ENCODE measurements at places on chromosomes 7 and 10.

DNA sequence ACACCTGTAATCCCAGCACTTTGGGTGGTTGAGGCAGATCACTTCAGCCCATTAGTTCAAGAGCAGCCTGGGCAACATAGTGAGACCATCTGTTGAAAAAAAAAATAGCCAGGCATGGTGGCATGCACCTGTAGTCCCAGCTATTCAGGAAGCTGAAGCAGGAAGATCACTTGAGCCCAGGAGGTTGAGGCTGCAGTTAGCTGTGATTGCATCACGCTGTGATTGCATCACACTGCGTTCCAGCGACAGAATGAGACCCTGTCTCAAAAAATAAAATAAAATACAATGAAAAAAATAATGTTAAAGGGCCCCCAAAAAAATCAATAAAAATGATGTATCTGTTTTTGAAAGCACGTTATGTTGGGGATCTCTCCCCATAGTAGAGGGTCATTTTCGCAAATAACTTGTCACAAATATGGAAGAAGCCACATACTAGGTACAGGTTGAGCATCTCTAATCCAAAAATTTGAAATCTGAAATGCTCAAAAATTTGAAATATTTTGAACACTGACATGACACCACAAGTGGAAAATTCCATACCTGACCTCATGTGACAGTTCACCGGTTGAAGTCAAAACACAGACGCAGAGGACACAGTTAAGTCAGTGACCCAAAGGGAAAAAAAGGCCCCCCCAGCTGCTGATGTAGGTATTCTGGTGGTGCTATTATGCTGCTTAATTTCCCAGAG is 9.5 kb downstream of the CISD1 start:
- DNase-seq: no peak

GRCh38 chr10:11424456-11425295 is 186.8 kb downstream of the USP6NL start:
- DNase-seq: peak; percentile 74

- no peak for DNase-seq
These were observed 192.1 kb downstream of the HGF start for GRCh38 chr7:81577642-81578340.

GRCh38 chr10:95273393-95274312 is 17.1 kb downstream of the PDLIM1 start:
- peak; percentile 58 for DNase-seq

DNA sequence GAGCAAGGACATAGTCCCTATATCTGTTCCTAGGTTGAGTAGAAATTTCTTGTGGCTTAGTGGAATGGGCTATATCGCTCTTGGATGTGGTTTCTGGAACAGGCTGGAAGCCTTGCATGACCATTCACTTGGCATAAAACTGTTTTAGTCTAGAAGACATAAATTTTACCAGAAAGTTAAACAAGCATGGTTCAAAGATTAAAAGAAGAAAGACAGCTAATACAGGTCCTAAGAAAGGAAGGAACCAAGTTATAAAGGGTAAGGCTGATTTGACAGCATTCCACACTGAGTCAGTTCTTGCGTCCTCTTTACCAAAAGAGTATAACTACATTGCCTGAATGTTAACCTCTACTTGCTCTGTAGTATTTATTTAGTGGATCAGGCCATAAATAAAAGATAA is 724.2 kb downstream of the SORCS1 start:
- no peak for DNase-seq

DNA sequence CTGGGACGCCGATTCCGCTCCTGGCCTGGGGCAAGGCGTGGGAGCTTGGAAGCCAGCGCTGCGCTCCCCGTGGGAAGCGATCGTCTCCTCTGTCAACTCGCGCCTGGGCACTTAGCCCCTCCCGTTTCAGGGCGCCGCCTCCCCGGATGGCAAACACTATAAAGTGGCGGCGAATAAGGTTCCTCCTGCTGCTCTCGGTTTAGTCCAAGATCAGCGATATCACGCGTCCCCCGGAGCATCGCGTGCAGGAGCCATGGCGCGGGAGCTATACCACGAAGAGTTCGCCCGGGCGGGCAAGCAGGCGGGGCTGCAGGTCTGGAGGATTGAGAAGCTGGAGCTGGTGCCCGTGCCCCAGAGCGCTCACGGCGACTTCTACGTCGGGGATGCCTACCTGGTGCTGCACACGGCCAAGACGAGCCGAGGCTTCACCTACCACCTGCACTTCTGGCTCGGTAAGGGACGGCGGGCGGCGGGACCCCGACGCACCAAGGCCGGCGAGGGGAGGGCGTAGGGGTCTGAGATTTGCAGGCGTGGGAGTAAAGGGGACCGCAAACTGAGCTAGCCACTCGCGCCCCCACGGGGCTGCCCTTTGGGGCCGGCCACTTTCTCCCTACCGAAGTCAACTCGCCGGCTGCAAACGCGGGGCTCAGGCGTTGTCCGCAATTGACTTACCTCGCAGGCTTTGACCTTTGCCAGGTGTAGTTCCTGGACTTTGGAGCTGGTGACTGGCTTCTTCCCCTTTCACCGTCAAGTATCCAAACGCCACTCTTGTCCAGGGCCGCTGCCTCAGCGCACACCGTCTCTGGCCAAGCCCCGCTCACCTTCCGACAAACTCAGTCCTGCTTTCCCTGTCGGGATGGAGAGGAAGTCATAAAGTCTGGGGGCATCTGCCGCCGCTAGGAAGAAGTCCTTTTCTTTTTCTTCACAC is at the start of gene SCIN:
TSS of gene SCIN (plus strand) at position 187 of the 928 bp plus-strand sequence. CDS start at position 254, 67 bp downstream.
- no peak for DNase-seq

GRCh38 chr10:87622314-87623004 is 37.2 kb upstream of the PAPSS2 start:
- no peak for DNase-seq

- no peak for DNase-seq
These were observed 4.7 kb upstream of the EBF3 start for GRCh38 chr10:129968853-129969183.

DNA sequence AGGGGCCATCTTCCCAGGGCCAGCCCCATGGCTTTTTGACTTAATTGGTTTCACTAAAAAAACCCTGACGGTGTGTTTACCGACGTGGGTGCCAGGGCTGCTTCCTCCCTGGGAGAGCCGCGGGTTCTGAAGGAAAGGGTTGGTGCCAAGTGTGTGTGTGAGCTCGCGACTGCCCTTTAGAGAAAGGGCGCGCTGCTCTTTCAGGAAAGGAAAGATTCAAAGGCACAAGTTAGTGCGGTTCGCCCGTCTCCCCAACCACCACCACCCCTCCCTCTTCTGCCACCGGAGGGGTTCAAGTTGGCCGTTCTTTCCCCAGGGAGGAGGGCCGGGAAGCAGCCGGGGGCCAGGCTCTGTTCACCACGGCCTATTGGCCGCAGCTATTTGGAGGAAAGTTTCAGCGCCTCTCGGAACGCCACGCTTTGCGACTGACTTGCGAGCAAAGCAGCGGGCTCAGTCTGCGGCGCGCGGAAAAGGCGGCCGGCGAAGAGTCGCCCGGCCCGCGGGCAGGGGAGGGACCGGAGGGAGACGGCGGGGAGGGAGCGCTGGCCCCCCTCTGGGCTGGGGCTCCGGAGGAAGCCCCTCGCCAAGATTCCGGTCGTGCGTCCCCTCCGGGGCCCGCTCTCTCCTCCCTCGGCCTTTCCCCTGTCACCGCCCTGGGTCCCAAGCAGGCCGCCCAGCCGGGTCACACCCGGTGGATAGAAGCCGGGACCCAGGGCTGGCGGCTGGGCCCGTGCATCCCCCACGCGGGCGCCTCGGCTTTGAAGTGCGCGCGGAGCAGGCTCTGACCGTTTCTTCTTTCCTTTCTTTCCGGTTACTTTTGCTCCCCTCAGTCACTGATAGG is 165.9 kb upstream of the PPP1R3A start:
- DNase-seq: peak; percentile 19

GRCh38 chr10:85613391-85613790 is 753.2 kb downstream of the GRID1 start:
- DNase-seq: no peak

DNA sequence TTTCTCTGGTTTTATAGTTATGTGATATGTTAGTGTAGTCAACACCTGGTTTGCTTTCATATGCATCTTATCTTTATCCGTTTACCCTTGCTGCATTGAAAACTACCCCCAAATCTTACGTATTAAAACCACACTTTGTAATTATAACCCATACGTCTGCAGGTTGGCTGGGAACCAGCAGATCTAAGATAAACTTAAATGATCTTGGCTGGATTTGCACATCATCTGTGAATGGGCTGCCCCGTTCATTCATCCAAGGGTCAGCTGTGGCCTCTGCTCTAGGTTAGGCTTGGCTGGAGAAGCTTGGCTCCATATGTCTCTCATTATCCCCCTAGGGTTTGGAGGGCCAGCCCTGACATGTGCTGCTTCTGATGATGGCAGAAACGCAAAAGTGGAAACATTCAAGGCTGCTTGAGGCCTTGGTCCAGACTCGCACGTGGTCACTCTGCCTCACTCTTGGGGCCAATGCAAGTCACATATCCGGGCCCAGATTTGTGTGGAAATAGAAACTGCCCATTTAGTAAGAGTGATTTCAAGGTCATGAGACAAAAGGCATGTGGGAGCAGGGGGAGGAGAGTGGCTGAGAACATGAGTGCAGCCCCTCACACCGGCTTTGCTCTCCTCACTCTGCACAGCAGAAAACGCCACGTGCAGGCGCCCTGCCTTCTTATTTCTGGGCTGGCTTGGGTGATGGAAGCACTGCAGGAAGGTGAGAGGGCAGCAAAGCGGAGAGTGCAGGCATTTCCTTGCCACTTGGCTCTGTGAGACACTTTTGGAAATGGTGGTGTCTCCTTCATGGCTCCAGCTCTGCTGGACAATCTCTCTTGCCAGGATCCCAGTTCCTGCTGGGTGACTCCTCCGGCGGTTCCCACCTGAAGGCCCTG is 553.8 kb downstream of the GLRX3 start:
- no peak for DNase-seq

DNA sequence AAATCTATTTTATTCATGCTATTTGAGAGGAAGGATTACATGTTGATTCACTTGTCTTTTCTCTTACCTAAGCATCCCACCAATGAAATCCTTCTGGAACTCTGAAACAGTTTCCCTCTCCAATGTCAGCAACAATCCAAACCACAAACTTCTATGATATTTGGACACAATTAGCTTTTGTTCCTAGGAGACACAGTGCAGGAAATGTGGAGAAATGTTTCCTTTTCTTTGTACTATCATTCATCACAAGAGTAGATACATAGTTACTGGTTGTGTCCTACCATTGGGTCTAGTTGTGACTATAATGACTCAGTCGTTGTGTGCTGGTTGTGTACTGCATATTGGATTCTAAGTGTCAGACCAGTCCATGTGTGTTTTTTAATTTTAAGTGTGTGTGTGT is 156.8 kb upstream of the MAGI2 start:
- DNase-seq: no peak

GRCh38 chr7:157299613-157300368 is 37.0 kb upstream of the DNAJB6 start:
- no peak for DNase-seq

DNA sequence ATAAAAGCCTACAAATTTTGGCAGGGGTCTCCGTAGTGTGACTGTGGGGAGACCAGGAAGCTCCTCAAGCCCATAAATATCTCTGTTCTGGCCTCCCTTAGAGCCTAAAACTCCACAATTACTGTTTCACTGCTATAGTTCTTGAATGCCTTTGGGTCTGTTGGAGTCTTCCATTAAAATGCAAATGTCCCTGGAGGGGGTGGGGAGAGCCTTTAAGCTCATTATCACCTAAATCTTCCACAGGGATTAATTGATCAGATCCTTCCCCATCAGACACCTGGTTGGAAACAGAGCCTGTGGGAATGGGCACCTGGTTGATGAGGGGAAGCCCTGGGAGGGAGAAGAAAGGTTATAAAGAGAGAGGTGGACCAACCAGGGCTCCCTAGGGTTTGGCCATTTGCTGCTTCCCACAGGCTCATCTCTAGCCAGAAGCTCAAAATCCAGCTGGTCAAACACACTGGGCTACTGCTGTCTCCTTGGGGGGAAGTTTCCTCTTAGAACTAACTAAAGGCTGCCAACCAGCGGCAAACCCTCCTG is 718.2 kb downstream of the LRMDA start:
- DNase-seq: no peak

- no peak for DNase-seq
These were observed 18.3 kb upstream of the PODXL start for GRCh38 chr7:131574741-131575140.

GRCh38 chr7:94249631-94250030 is 145.1 kb upstream of the COL1A2 start:
- no peak for DNase-seq

DNA sequence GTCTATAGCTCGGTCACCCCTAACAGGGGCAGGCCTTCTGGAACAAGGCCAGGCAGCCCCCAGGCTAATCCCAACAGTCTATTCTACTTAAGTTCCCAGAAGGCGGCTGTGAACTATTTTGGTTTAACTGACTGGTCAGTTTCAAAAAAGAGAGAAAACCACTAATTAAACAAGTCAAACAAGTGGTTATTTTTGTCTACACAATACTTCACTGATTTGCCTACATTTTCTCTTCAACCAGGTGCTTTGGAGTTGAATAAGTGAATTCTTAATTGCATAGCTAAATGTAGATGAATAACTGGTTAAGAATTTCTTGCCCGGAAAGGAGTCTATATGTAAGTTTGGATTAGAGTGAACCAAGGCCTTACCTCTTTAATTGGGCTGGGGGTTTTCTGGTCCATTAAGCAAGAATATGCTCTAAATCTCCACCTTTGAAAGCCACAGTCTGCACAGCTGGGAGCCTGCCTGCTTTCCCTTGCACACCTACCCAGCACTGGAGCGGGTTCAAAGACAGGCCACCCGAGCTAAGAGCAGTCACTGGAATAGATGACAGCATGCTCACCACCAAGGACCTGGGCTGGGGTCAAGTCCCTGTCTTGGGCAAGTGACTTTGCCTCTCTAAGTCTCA is 70.4 kb downstream of the TBXAS1 start:
- DNase-seq: no peak

GRCh38 chr10:46541017-46541661 is 15.3 kb downstream of the GPRIN2 start:
- no peak for DNase-seq

- DNase-seq: no peak
These were observed 73.9 kb downstream of the TMEM130 start for GRCh38 chr7:98795741-98796493.

DNA sequence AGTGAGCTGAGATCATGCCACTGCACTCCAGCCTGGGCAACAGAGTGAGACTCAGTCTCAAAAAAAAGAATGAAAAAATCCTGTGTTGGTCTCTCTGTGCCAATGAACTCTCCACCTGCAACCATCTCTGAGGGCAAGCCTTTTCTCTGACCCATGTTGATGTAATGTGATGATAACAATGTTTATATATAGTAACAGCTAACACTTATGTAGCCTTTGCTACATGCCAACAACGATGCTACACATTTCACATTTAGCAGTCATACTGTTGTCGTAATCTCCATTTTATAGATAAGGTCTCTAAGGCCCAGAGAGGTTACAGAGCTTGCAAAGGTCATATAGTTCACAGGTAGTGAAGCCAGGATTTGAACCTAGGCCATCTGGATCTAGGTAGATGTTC is 11.5 kb downstream of the COX15 start:
- DNase-seq: no peak

GRCh38 chr7:148585399-148585798 is 5.2 kb upstream of the C7orf33 start:
- DNase-seq: no peak

GRCh38 chr7:97680622-97681021 is 51.3 kb upstream of the TAC1 start:
- DNase-seq: no peak

- DNase-seq: no peak
These were observed 72.4 kb downstream of the CTTNBP2 start for GRCh38 chr7:117800841-117801240.

Measured in adrenal gland (tissue), 19 donors.